ENCODE measurements at places on chromosomes 3 and 15. TPM values are rescaled to one million over a fixed set of nuclear protein-coding genes. Genes with fewer than 3 reads are reported as not detected.

DNA sequence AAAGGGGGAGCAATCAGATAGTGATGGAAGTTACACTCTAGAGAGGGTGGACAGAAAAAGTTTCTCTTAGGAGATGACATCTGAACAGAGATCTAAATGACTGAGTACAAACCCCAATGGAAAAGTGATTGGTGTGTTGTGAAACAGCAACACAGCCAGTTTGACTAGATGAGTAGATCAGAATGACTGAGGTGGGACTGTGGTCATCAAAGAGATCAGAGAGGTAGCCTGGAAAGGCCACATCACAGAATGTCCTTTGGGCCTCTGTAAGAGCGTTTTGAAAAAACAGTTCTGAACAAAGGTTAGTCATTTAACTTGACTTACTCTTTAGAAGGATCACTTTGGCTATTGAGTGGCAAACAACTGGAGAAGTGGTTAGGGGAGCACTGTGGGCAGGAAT lies 10.6 kb downstream of the LRRC58 start:
- no peak for DNase-seq

DNA sequence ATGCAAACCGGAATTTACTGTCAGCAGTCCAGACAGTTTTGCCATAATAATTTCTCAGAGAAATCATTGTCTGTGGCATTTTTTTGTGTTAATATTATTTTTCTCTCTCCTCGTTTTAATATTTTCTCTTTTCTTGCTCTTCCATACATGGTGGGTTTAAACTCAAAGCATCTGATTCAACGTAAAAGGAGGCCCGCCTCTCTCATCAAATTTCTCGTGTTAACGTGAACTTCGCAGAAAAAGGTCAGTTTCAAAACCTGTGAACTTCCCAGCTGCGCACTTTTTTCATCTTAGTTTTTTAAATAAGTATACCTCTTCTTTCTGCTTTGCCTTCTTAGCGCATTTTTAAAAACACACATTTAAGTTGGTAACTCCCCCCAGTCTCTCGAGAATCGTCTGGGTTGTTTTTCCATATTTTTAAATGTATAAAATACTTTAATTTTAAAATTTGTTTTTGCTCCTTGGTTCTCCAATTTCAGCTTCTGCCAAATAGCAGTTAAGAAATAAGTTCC lies 9.1 kb downstream of the SHOX2 start:
- DNase-seq, result no peak

DNA sequence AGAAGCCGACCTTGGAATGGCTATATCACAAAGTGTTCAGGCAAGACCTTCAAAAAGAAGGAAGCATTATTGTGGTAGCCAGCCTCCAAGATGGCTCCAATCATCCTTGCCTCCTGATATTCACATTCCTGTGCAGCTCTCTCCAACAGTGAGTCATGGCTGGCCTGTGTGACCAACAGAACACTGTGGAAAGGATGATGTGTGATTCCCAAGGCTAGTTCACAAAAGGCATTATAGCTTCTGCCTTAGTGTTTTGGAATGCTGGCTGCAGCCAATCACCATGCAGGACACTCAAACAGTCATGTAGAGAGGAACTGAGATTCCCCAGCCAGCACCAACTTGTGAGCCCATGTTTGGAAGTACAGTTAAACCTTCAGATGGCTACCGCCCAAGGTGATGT lies 102.6 kb downstream of the EFL1 start:
- DNase-seq, result no peak

- no peak for DNase-seq
Observed at GRCh38 chr3:36832406-36832805, 68.1 kb upstream of the DCLK3 start.

GRCh38 chr3:134630506-134630905 lies 20.3 kb downstream of the KY start:
- DNase-seq, result no peak

DNA sequence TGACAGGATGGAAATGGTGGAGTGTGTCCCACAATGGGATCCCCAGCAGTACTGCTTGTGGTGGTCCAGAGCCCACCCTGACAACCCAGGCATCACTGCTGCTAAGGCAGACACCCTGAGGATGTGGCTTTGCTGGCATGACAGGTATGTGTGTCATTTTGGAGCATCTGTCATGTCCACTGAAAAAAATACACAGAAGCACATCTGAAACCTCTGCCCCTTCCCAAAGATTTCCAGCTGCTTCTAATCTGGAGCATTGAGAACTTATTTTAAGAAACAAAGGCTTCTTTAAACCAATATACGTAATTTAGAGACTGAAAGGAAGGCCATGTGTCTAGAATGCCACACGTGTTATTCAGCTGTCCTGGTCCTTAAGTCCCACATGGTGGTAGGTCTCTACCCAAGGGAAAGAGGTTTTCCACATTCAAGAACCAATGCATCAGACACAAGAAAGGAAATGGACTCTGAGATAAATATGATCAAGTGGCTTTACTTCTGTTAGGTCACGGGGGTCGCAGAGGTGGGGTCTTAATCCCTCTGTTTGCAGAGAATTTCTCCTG lies 88.3 kb downstream of the PDZRN3 start:
- no peak for DNase-seq

- no peak for DNase-seq
Observed at GRCh38 chr3:115363071-115363470, 216.0 kb upstream of the ZBTB20 start.

- DNase-seq, result no peak
Observed at GRCh38 chr3:170829546-170830272, 40.3 kb downstream of the RPL22L1 start.

DNA sequence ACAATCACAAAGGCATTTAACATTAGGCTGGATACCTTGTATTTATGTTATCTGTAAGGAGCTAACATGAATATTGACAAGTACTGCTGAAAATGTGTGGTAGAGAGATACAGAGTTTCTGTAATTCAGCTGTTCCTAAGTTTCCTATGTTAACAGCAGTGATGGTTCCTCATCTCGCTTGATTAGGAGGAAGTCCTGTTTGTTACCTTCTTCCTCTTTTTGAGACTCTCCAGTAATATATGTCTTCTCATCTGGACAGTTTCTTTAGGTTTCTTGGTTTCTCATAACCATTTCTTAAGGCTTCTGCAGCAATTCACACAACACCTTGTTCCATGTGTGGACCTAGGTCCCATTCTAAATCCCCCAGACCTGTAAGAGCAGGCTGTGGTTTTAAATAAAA lies 11.4 kb upstream of the PEX5L start:
- no peak for DNase-seq

GRCh38 chr15:88011533-88011932 lies 245.0 kb downstream of the NTRK3 start:
- DNase-seq, result no peak

- no peak for DNase-seq
Observed at GRCh38 chr3:114067804-114068203, 11.3 kb downstream of the QTRT2 start.

CCDC54 gene
- not detected for total RNA-seq

TTLL13 gene
- total RNA-seq, result 0.63 TPM

B3GALNT1 gene
- total RNA-seq, result 5.1 TPM

Data from mucosa of descending colon (tissue), 3 donors.